ENCODE measurements at places on chromosomes 5 and 9.

GRCh38 chr9:137520614-137521404 is 29.4 kb downstream of the PNPLA7 start:
- no peak for DNase-seq

- DNase-seq = no peak
Observed at GRCh38 chr5:151522226-151522625, 68.9 kb downstream of the FAT2 start.

GRCh38 chr9:124242331-124243194 is 15.2 kb upstream of the NEK6 start:
- DNase-seq = no peak

GRCh38 chr5:140018920-140019644 is 24.0 kb downstream of the NRG2 start:
- DNase-seq = no peak

- DNase-seq = no peak
Observed at GRCh38 chr5:174149989-174150388, 104.5 kb downstream of the NSG2 start.

- DNase-seq = no peak
Observed at GRCh38 chr5:95274011-95274410, 10.9 kb downstream of the MCTP1 start.

DNA sequence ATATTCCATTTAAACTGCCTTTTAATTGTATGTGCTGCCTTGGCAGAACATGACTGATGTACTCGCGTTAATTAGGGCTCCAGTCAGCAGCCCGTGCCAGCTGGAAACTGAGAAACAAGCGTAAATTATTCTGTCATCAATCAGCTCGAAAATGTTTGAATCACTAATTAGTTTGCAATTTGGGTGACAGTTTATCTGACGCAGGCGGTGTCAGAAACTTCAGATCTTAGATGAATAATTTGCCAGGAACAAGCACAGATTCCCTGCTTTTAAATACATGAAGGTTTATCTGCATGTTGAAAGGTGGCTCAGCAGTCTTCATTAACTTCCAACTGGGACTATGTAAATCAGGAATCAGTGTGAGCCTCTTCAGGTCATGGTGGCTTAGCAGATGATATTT is 176.0 kb upstream of the TLE4 start:
- no peak for DNase-seq

- DNase-seq = no peak
Observed at GRCh38 chr9:4921449-4921848, 63.6 kb upstream of the JAK2 start.

GRCh38 chr5:51890435-51891116 is 507.3 kb downstream of the ISL1 start:
- DNase-seq = no peak

DNA sequence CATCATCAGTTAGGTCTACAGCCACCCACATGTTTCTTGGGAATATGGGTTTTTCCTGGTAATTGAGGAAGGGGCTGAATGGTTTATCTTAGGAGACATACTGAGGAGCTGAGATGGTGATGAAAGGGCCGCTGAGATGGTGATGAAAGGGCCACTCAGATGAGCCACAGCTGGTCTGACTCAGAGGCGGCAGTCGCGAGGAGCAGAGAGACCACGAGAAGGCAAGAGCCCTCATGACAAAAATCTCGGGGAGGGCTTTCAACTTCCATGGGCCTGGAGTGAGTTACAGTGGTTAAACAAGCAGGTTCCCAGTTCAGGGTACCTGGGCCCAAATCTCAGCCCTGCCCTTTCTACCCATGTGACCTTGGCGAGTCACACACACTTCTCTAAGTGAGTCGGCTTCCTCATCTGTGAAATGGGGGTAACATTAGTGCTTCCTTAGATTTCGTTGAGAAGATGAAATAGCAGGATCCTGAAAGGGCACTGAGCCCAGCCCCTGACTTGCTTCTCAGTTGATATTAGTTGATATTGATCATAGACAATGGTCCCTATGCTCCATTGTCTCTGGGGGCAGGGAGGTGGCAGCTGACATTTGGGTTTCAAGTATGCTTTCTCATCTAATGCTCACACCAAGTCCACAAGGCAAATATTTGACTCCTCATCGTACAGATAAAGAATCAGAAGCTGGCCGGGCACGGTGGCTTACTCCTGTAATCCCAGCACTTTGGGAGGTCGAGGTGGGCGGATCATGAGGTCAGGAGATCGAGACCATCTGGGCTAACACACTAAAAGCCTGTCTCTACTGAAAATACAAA is 169.5 kb downstream of the RGS3 start:
- DNase-seq = no peak

DNA sequence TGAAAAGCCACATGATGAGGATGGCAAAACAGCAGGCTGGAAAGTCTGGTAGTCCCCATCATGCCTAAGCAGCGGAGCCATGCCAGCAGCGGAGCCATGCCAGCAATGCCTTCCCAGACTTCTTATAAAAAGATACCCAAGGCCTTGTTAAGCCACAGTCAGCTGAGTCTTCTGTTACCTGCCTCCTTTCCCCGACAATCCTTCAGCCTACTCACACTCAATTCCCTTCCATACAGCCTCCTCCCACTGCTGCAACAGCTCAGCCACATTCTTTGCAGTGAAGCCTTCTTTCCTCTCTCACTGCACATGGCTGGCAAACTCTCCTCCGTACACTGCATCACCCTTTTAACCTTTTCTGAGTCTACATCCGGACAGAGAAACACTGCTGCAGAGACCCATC is 114.9 kb downstream of the AUH start:
- no peak for DNase-seq

DNA sequence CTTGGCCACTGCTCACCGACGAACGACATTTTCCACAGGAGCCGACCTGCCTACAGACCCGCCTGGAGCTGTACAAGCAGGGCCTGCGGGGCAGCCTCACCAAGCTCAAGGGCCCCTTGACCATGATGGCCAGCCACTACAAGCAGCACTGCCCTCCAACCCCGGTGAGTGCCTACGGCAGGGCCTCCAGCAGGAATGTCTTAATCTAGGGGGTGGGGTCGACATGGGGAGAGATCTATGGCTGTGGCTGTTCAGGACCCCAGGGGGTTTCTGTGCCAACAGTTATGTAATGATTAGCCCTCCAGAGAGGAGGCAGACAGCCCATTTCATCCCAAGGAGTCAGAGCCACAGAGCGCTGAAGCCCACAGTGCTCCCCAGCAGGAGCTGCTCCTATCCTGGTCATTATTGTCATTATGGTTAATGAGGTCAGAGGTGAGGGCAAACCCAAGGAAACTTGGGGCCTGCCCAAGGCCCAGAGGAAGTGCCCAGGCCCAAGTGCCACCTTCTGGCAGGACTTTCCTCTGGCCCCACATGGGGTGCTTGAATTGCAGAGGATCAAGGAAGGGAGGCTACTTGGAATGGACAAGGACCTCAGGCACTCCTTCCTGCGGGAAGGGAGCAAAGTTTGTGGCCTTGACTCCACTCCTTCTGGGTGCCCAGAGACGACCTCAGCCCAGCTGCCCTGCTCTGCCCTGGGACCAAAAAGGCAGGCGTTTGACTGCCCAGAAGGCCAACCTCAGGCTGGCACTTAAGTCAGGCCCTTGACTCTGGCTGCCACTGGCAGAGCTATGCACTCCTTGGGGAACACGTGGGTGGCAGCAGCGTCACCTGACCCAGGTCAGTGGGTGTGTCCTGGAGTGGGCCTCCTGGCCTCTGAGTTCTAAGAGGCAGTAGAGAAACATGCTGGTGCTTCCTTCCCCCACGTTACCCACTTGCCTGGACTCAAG is 1.5 kb downstream of the CSF2 start:
- no peak for DNase-seq

GRCh38 chr5:179614745-179615144 is 8.7 kb downstream of the HNRNPH1 start:
- no peak for DNase-seq

GRCh38 chr9:16458696-16459420 is 411.6 kb downstream of the BNC2 start:
- DNase-seq = no peak
